ENCODE measurements at places on chromosomes 7 and 10. TPM values are rescaled to one million over a fixed set of nuclear protein-coding genes. Genes with fewer than 3 reads are reported as not detected.

The NEUROG3 gene
- total RNA-seq: not detected

The ZNF786 gene
- 8.4 TPM for total RNA-seq

The DYDC2 gene
- not detected for total RNA-seq

The ZNF804B gene
- total RNA-seq: not detected

The XRCC2 gene
- 0.26 TPM for total RNA-seq

The TPK1 gene
- total RNA-seq: 2.4 TPM

The EMX2 gene
- not detected for total RNA-seq

The LMTK2 gene
- 12.9 TPM for total RNA-seq

The MOGAT3 gene
- total RNA-seq: not detected

DNA sequence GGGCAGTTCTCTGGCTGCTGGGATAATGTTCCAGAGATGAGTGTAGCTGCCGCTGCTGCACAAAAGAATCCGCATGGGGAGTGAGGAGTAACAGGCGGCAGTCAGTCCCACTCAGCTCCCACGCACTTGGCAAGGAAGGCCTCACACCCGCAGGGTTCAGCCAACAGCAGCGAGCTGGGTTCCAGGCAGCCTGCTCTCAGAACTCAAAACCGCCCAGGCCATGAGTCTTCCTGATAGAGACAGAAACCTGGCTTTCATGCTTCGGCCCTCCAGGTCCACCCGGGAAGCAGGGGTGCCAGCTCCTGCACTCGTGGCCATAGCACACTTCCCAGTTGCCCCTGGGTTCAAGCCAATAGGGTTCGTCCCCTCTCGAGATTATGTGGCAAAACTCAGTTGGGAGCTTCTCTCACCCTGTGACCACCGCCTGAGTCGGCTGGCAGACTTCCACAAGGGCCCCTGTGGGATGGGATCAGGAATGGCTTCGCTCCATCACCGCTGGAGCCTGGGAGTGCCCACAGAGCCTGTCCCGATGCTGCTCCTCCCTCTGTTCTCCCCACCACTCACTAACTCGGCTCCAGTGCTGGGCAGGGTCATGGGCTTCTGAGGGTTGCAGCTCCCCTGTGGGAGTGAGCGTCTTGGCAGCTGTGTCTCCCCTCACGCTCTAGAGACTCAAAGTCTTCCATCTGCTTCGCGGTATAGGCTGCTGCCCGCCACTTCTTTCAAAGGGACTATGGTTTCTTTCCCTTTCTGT, 20.6 kb downstream of the CLRN3 start:
- DNase-seq: peak; percentile 75

DNA sequence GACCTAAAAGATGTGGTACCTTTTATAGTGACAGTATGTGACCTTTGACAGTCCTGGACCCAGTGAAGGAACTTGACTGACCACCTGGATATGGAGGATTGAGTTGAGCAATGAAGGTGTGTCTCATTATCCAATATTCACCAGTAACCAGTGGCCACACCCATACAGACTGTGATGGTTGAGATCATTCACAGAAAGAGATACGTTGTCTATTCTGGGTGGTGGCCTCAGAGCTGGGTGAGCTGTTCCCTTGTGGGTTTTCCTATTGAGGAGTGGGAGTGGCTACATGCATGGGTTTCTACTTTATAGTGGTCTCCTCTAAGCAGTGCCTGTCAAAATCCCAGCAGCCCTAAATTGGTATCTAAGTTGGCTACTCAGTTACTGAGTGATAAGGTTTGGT, 507.4 kb downstream of the SORCS3 start:
- DNase-seq: peak; percentile 80

DNA sequence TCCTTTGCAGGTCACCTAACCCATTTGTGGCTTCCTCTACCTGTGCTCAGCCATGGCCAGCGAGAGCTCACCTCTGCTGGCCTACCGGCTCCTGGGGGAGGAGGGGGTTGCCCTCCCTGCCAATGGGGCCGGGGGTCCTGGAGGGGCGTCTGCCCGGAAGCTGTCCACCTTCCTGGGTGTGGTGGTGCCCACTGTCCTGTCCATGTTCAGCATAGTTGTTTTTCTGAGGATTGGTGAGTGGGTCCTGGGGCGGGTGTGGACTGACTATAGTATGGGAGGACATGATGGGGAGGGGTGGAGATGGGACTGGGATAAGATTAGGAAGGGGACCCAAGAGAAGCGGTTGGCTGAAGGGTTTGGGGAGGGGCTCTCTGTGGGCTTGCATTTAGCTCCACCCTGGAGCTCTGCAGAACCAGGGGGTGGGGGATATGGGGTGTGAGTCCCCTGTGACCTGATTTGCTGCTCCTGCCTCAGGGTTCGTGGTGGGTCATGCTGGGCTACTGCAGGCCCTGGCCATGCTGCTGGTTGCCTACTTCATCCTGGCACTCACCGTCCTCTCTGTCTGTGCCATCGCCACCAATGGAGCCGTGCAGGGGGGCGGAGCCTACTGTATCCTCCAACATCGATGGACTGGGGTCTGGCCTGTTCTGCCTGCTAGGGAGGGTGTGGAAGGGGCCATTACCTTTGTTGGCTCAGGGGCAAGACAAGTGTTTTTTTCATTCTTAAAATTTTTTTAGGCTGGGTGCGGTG, 1.8 kb downstream of the SLC12A9 start:
- no peak for DNase-seq

DNA sequence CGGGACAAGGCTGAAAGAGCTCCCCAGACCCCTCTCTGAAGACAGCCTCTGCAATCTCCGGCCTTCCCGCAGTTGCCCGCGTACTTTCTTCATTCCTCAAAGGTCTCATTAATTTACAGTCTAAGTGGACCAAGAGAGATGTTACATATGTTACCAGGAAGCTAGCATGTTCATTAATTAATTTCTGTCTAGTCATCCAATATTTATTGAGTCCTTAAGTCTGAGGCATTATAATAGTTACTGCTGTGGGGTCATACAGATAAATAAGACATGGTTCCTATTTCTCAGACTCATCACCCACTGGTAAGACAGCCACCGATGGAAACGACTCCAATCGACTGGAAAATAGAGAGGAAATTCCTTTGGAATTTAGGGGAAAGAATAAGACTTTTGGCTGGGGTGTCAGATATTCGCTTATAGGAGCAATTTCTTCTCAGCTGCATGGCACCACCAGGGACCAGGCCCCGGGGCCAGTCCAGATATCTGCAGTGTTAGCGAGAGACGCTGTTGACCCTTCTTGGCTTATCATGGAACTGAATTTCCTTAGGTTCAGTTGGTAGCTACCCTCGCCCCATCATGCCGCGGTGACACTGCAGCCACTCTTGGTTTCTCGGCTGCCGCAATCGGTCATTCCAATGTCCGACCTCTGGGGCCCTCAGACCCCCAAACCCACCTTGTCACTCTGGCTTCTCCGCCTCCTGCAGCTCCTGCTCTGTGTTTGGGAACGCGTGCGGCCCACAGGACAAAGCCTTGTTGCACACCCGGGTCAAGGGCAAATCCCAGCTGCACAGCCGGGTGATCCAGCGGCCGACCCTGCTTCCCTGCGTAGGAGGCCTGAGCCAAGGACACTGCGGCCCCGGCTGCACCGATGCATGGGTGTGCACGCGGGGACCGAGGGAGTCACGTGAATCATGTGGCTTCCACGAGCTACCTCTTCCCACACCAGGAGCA, 383.2 kb downstream of the DNAJB6 start:
- DNase-seq: no peak

- no peak for DNase-seq
These were observed 194.2 kb downstream of the BICC1 start for GRCh38 chr10:58706836-58707235.

DNA sequence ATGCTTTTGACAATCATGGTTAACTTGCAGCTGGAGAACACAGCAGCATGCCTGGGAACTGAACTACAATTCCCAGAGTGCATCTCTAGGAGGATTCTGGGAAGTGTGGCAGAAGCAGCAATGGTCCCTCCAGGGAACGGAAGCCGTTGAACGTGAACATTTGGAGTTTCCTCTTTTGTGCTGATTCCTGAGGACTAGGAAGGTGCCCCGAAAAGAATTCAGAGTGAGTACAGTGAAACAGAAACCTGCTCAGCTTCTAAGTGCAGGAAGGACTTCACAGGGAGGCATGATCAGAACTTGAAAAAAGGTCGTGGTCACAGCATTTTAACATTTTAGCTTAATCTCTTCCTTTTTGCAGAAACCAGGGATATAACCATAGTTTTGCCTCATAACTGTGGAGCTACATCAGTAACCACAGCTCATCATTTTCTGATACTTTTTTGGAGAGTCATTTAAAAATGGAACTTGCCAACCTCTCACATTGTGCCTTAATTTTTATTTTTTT, at the start of gene NUDT13:
Gene NUDT13, plus strand, starts transcription at position 111 of the 505 bp plus-strand sequence. CDS start 3,911 bp downstream, outside the sequence.
- DNase-seq: peak; percentile 77

GRCh38 chr10:104557966-104558365, 83.1 kb upstream of the SORCS3 start:
- DNase-seq: no peak

DNA sequence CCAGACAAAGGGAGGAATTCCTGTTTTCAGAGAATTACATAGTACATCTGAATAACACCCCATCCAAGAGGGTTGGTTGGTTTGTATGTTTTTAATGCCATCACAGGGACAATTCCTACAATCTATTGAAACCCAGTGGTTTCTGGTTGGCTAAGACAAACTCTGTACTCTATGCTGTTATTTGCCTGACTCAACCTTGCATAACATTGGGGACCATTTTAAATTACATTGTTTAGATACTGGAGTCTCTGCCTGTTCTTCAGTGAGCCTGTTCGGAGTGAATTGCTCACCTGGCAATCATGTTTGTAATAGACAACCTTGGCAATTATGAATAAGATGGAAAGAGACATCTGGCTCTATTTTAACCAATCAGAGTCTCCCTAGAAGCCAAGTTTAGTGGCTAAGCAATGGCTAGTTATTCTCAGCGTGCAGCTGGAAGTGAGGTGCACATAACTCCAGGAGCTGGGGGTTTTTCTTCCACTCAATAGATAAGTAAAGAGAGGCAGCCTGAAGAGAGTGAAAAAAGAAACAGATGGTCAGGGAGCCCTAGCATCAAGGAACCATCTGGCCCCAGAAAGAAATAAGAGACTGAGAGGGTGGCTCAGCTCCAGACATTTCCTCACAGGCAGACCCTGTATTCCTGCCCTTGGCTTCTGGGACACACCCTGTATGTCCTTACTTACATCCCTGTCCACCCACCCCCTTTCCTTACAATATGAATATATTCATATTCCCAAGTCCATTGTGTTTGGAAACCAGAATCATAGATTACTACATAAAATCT, 21.2 kb upstream of the SLC35G1 start:
- DNase-seq: no peak

GRCh38 chr10:8039321-8039881, 15.1 kb upstream of the GATA3 start:
- no peak for DNase-seq

GRCh38 chr10:191703-192518, 56.7 kb downstream of the ZMYND11 start:
- peak; percentile 49 for DNase-seq

DNA sequence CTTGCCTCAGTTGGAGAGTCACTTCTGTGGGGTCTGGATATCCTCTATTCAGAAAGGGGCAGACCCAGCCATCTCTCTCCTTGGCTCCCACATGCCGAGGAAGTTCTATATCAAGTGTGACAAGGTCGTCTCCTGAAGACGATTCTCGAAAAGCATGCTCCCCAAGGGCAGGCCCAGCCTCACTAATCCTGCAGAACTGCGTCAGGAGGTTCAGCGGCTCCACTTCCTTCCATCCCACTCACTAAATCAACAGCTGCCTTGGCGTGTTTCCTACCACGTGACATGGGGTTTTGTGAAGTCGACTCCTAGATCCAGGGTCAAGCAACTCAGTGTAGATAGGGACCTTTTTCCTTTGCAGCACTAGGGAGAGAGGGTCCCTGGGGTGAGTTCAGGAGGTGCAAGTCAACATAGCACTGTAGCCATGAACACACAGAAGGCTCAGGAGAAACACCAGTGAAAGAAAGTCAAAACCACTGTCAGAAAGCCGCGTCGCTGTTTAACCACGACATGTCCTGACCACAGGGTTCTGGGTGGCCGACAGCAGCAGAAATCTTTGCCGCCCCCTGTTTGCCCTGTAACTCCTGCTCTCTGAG, 156.4 kb downstream of the PRPF18 start:
- no peak for DNase-seq

DNA sequence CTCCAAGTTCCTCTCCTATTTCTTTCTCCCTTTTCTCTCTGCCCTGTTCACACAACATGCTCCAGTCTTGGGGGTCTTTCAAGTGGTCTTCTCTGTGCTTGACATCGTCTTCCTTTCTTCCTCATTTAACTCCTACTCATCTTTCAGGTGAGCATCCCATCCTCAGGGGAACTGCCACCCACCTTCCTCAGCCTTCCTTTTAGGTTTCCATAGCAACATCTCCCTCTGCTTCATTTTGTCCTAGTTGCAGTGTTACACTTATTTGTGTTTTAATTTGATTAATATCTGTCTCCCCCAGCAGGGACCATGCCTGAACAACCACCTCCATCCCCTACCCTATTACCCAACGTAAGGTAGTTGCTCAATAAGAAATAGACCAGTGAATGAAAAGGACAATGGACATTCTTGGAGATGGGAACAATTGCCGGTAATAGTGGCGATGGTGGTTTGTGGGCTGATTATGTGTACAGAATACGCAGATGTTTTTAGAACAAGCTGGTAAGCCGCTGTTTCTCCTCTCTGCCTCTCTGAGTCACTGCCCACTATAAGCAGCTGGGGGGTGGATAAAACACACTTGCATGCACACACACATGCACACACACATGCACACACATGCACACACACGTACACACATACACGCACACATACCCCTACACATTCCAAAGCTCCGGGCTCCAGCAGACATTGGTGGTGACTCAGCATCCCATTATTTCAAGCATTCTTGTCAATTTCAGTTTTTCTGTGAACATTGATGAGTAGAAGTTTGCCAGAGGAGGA, 251.6 kb downstream of the GATA3 start:
- no peak for DNase-seq

DNA sequence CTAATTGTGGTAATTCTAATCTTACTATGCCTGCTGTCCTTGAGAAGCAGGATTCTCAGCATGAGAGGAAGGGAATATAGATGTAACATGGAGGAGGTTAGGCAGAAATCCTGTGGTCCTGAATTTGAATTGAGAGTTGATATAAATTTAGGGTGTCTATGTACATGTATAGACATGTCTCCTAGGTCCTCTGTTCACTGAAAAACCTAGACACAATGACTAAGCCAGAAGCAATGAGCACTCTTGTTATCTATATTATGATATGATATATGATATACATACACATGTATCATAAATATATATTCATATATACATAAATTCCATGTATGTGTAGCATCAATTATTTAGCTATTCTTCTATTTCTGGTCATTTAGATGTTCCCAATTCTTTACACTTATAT, 173.3 kb upstream of the MKLN1 start:
- peak; percentile 86 for DNase-seq

DNA sequence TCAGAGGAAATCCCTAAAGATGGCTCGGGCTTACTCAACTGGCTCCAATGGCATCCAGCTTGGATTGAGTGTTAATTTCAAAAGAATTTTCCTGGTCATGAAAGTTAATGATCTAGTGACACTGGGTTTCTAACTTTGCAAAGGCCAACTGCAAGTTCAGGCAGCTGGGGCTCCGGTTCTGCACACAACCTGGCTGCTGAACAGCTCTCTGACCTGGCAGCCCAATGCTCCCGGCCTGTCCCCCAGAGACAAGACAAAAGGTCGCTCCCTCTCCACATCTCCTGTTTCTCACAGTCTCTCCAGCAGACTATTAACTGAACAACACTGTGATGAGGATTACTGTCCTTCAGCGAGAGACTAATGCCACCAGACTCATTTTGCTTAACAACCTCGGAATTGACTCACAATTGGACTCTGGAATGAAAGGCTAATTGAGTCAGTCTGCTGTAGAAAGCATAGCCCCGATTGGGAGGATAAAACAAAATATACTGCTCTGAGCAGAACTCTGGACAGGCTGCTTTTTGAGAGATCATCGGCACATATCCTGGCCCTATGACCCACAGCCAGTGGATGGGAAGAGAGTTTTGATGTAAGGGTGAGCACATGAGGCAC, 174.5 kb downstream of the GFRA1 start:
- no peak for DNase-seq

GRCh38 chr10:94293354-94293753, 69.4 kb downstream of the NOC3L start:
- no peak for DNase-seq
